ENCODE measurements at places on chromosomes 12 and 14.
A peak's percentile ranks its signal among the peaks of the same experiment; 100 is the strongest.

- no peak for DNase-seq
Observed at GRCh38 chr14:81472096-81472800, 61.4 kb downstream of the SEL1L start.

DNA sequence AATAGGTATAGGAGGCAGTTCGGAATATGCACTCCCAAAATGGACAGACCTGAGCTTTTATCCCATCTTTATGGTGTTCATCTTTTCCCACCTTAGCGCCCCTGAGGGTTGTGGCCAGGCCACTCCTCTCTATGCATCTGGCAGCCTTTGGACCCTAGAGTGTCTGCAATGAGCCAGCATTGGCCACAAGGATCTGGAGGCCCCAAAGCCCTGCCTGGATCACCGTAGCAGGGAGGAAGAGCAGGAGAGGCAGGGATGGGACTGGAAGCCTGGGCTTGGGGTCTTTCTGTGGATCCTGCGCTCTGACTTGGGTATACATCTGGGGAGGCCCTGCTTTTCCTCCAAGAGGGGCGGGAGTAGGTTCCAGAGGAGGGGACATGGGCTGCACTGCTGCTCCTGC is 52.5 kb downstream of the PLEKHG3 start:
- no peak for DNase-seq

GRCh38 chr12:68454892-68455291 is 122.7 kb upstream of the MDM1 start:
- peak; percentile 41 for DNase-seq

DNA sequence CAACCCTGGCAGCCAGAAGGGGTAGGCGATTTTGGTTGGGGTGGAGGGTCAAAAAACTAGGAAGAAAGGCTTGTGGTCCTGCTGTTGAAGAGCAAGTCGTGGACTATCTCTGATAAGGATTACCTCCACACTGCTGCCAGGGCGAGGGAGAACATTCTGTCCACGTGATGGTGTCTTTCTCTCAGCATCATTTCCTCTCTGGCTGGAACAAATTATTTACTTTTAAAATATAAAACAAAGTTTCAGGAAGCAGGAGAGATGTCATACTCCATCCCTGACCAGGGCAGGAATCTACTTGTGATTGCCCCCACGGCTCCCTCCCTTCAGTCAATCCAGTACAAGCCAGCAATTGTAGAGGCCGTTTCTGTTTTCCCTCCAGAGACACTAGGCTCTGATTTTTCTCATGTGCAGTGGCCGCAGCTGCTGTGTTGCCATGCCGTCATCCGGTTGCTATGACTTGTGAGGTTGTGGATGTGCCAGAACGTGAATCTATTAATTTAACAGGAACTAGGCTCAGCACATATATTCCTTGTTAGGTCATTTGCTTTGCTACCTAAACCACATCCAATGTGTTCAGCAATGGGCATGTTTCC is 61.5 kb upstream of the PTGR2 start:
- DNase-seq, result no peak

DNA sequence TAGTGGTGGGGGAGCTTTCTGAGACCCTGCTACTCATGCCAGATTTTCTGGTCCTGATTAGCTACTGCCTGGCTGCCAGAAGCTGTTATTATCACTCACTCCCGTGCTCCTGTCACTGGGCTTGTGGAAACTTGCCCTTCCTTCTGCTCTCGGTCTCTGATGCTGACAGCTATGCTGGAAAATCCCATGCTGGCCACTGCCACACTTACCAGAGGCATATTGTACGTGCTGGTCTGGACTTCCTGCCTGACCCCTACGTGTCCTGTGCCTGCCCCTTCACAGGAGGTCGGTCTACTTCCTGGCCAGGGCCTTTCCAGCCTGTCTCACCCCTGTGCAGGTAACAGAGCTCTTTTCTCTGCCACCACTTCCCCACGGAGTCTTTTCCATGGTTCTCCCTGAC is 149.4 kb upstream of the PLEKHG7 start:
- no peak for DNase-seq

DNA sequence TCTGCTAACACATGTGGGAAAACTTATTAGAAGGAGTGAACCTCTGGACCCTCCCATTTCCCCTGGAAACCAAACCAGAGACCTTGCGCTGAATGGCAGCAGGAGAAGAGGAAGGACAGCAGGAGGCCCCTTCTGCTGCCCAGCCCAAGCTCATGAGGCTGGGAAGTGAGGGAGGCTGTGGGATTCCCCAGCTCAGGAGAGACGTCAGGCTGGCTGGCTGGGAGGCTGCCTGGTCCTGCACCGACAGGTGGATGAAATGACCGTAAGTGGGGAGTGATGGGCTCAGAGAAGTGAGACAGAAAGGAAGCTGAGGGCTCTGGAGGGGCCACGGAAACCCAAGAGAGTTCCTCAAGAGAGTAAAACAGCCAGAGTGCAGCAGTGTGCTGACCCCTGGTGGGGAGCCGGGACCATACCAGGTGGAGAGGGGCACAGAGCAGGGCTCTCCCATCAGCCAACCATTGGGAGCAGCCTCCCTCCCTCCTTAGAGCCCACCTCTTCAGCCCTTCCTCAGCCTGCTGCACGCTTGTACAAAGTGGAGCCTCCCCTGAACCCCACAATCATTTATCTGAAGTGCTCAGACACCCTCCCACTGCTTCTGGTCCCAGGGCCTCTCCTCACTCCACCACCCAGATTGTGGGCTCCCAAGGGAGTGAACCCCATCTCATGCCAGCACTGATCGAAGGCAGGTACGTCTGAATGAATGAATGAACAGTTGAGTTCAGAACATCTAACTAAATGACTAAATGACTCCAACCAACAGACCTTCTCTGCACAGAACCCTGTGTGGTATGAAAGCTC is 14.0 kb downstream of the TAMALIN start:
- DNase-seq, result peak; percentile 84

- no peak for DNase-seq
Observed at GRCh38 chr14:40447017-40447416, 1014.8 kb upstream of the FBXO33 start.

- DNase-seq, result no peak
Observed at GRCh38 chr14:90541076-90541634, 144.3 kb downstream of the CALM1 start.

DNA sequence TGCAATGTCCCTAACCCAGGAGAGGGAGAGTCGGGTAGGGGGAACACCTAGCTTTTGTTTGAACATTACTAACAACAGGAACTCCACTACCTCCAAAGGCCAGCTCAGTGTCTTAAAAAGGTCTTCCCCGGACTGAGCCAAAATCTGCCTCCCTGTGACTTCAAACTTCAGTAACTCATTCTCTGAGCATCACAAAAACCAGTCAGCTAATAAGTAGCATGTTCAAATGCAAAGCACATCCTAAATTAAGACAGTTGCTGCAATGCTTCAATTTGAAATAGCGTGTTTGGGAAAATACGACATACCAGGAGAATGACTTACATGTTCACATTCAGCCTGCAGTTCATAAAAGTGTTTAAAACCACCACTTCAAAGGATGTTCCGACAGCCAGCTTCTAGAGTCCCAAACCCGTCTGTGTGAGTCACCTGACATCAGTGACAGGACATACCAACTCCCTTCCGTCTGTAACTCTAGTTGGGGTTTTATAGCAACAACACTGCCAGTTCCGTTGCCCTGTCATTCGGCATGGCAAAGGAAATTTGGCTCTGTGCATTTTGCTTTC is 13.0 kb downstream of the ZFP36L1 start:
- no peak for DNase-seq

GRCh38 chr12:39431797-39432196 is 11.1 kb downstream of the KIF21A start:
- DNase-seq, result no peak

DNA sequence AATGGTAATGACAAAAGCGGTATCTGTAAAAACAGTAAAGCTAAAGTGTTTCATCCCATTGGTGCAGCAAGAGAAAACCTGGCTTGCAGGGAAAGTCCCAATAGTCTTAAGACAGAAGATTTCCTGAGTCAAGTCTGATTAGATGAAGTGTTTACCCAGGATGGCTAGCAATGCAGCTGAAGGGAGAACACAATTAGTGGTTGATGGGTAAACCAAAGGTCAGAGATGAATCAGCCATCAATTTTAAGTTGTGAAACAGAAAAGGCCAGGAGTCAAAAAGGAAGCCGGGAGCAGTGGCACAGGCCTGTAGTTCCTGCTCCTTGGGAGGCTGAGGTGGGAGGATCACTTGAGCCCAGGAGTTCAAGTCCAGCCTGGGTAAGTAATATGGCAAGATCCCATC is 52.6 kb downstream of the SEC23A start:
- no peak for DNase-seq

DNA sequence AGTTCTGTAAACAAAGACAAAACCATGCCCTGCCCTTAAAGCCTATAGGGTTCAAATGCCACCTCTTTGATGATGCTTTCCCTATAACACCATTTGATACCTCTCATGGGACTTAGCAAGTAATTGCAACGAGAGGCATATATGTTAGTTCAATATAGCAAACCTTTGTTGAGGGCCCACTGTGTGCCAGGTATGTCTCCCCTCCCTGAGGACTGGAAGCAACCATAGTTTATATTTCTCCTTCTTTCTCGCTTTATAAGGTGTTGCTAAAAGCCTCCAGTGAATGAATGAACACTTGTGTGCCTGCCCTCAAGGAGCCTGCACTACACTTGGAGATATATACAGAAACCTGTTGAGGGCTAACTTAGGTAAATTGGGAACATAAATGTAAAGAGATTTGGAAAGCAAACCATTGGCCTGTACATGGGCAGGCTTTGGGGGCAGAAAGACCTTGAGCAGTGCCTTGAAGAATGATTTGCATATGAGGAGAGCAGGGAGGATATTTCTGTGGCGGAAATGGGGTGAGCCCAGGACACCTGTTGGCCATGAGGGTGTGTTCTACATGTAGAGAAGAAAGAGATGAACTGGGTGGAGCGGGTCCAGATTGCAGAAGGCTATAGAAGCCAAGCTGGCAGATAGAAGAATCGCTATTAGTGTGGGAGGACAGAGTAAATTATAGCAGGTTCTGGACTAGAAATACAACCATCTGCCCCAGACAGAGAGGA is 1.8 kb upstream of the CKAP4 start:
- DNase-seq, result no peak

- peak; percentile 17 for DNase-seq
Observed at GRCh38 chr12:23049180-23049579, 424.2 kb downstream of the ETNK1 start.

DNA sequence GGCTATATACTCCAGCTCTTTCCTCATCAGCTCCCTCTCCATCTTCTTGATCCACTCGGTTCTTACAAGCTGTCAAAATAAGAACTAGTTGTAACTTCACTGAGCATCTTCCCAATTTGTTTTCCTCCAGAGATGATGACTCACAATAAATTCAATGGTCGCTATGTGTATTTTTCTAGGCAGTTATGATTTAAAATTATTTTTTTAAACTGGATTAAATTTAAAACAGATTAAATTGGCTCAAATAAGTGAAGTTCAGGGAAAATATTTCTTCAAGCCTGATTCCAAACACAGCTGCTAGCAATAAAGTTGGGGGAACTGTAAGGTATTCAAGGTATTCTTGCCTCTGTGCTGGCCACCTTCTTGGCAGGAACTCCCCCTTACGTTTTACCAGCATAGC is 717.7 kb upstream of the USP15 start:
- DNase-seq, result no peak

DNA sequence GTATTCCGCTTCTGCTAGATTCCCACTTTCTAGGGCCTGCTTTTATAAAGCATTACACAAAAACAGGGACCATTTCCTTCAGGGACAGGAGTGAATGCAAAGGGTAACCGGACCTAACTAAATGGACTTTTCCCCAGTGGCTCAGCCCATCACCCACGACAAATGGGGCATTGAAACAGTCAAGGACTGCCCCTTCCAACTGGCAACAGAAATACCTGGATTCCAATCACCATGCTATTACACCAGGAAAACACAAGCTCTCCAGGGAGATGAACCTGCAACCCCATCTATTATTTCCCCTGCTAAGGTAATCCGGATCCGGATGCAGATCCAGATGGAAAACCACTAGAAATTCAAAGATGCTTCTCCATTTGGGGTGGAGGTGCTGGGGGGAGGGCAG is 1.0 kb downstream of the MPHOSPH9 start:
- no peak for DNase-seq

GRCh38 chr14:81559385-81559784 is 25.7 kb upstream of the SEL1L start:
- DNase-seq, result peak; percentile 41

- DNase-seq, result peak; percentile 67
Observed at GRCh38 chr12:1188016-1188415, 197.0 kb downstream of the ERC1 start.

- DNase-seq, result no peak
Observed at GRCh38 chr12:125786143-125786542, 720.9 kb downstream of the AACS start.

GRCh38 chr12:99767809-99768208 is 120.3 kb downstream of the GARIN6 start:
- peak; percentile 26 for DNase-seq

DNA sequence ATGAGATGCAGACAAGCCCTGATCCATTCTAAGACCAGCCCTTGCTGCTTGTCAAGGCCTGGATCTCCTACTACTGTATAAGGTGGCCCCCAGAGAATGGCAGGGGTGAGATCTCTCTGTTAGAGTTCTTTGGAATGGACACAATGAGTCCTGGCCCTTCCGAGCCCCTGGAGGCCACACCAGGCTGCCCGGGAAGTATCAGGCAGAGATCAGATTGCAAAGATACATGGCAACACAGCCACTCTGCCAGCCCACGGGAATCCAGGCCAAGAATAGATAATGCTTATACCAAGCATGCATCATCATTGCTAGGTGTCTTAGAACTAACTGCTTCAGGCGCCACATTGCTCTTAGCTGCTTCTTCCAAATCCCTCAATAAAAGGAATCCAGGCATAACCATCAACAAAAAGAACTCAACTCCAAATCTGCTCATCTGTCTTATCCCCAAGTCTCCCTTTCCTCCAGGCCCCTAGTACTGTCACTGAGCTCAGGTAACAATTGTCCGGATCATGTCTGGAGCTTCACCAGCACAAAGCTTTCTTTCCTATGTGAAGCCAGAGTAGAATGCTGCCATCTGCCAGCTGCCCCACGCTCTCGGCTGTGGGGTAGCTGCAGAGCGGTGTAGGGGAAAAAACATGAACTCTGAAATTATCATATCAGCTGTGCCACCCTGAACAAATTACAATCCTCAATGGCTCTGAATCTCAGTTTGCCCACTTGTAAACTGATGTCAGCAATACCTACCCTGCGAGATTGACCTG is 5.5 kb upstream of the VASH1 start:
- no peak for DNase-seq

GRCh38 chr12:50706606-50707005 is 57.3 kb upstream of the ATF1 start:
- DNase-seq, result no peak

DNA sequence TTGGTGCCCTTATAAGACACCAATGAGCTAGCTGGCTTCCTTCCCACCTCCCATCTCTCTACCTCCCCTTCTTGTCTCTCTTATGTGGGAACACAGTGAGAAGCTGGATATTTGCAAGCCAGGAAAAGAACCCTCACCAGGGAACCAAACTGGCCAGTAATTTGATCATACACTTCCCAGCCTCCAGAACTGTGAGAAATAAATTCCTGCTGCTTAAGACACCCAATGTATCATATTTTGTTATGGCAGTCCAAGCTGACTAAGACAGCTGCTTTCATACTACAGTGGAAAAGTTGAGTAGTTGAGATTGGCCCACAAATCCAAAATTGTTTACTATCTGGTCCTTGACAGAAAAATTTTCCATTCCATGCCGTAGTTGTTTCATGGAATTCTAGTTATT is 269.0 kb downstream of the KCNH5 start:
- DNase-seq, result no peak
